Activated B cell treated with CpG ODN at 0.5 μM for 24 hours (primary cell): ENCODE measurements at places on chromosomes 4 and X.

DNA sequence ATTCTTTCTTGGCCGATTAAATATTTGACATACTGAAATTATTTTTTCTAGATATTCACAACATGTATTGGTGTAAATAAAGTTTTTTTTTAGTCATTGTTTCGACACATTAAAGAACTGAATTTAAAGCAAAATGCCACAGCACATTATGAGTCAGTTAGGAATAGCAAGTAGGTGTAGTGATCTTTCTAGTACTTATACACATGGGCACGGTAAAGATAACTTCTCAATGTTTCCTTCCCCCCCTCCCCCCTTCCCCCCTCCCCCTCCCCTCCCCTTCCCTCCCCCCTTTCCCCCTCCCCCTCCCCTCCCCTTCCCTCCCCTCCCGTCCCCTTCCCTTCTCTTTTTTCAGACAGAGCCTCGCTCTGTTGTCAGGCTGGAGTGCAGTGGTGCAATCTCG is 1269.9 kb downstream of the ADGRL3 start:
- no peak for DNase-seq

DNA sequence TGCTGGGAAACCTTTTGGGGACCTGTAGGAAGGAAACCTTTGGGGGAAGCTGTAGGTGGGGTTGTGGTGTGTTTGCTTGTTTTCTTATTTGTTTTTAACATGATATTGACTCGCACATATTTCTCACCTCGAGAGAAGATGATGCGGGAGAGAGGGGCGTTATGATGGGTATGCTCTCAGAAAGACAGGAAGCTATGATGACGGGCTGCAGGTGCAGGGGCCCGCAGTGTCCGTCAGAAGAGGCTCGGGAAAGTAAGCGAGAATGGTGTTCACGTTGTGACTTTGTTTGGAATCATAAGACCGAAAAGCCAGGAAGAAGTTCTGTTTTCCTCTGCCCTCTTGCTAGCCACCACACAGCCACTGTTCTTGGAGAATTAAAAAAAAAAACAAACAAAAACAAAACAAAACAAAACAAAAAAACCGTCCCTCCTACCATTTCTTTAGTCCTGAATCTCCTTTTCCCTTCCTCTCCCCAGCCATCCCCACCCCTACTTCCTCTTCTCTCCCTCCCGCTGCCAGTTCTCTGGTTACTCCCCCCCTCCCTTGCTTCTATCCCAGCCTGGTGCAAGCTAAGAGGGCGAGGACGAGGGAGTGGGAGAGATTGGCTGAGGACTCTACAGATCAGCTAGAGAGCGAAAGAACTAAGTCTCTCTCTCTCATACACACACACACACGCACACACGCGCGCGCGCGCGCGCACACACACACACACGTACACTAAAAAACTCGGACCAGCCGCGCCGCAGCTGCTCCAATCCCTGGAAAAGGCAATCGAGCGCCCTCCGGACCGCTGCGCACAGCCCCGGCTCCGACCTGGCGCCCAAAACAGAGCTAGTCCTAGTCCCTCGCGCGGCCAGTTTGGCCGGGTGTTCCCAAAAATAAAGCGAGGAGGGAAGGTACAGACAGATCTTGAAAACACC is at the start of gene BMP3:
Gene BMP3, plus strand, starts transcription at position 648 of the 920 bp plus-strand sequence. CDS start 577 bp downstream, outside the sequence.
- DNase-seq = no peak

- DNase-seq = no peak
Observed at GRCh38 chr4:124334119-124334518, 378.4 kb downstream of the ANKRD50 start.

DNA sequence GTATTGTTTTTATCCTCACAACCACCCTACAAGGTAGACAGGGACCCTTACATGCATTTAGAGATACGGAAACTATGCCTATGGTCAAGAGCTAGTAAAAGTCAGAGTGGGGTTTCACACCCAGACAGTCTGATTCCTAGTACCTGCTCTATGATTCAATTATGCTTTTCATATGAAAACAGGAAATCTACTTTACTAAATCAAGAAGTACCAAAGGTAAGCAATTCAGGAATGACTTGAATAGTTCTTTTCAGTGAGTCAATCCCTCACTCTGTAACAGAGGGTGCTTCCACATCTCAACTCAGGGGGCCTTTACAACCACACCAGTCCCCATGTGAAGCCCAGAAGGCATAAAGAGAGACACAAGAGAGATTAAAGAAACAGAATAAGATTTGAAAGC is 191.4 kb downstream of the PPP3CA start:
- DNase-seq = no peak

DNA sequence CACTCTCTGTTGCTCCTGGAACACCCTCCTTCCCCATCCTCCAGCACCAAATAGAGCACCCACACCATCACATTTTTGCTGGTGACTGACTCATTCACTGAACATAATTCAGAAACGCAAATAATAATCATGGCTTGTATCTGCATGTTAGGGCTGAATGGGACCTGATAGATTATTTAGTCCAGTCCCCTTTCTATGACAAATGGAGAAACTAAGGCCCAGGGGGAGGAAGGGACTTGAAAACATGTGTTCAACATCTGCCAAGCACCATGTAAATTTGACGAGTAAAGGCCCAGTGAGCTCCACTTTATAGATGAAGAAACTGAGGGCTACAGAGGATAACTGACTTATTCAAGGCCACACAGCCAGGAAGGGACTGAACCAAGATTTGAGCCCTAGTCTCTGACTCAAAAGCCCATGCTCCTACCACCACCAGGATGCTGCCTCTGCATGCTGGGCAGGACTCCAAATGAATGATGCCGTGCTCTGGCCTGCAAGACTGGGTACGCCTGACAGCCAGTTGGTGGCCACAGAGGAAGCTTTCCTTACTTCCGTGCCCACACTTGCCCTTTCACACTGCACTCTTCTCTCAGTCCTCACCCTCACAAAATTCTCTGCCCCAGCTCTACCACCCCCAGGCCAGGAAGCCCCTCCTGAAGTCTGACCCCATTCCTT is 133.3 kb upstream of the PJA1 start:
- DNase-seq = no peak

DNA sequence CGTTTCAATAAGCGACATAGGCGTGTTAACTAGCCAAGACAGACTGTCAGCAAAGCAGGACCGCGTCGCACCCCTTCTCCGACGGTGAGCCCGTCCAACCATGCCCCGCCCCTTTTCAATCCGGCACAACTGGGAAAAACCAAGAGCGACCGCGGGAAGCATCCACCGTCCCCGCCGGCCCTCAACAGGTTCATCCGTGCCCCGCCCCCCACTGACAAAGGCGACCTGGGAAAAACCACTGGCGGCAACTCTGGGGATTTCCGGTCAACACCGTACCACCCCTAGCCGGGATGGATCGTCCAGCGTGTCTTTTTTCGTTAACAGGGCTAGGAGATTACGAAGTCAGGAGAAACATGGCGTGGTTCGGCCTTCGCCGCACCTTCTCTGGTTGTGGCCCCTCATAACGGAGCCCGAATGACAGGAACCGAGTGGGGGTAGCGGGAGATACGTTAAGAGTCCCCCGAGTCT is 377 bp downstream of the TIMM17B start:
- DNase-seq = no peak

- DNase-seq = no peak
Observed at GRCh38 chr4:101418055-101418454, 70.7 kb upstream of the PPP3CA start.
